H1 (cell line): ENCODE measurements at places on chromosomes 3 and 15. TPM values are rescaled to one million over a fixed set of nuclear protein-coding genes. Genes with fewer than 3 reads are reported as not detected.

Gene WDR5B
- 2.7 and 3.5 TPM in 2 replicates for total RNA-seq

Gene TFDP2
- total RNA-seq = 98.6 and 119 TPM in 2 replicates

Gene RARB
- 0.22 and 0.44 TPM in 2 replicates for total RNA-seq

Gene TIMP4
- 7.5 and 8.7 TPM in 2 replicates for total RNA-seq

Gene CAPN7
- 13.0 and 13.2 TPM in 2 replicates for total RNA-seq

Gene SLCO3A1
- total RNA-seq = 15.1 and 15.3 TPM in 2 replicates

Gene MUSTN1
- total RNA-seq = 0.84 and 2.4 TPM in 2 replicates

Gene RPS17
- total RNA-seq = 2,416 and 2,501 TPM in 2 replicates

Gene GOLGA6L4
- 3.6 and 3.7 TPM in 2 replicates for total RNA-seq

Gene SOX14
- total RNA-seq = 0.21 and 0.50 TPM in 2 replicates

Gene PBRM1
- 65.8 and 65.9 TPM in 2 replicates for total RNA-seq

Gene DUOX2
- total RNA-seq = not detected in 2 replicates

- H3K27me3 ChIP-seq = no peaks in the 10 kb centered on the region
- no peak overlapping the region for H3K27ac ChIP-seq
- DNase-seq = no peak
These were observed 185.6 kb downstream of the FAM43A start for GRCh38 chr3:194871143-194871863.

DNA sequence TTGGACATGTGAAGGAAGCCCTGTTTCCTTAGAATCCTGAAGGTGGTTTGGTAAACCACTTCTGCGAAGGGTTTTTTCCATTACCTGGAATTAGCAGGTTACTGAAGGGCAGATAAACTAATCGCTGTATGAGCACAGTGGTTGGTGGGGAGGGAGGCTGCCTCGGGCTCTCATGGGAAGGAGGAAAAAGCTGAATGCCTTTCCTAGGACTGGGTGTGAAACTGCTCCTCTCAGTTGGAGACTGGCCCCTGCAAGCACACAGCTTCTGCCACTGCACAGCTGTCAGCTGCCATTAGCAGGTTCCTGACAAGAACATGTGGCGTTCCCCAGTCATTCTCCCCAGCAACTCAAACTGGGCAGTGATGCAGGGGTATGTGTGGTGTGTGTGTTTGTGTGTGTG, 376.3 kb downstream of the GAP43 start:
- H3K27me3 ChIP-seq = no peaks in the 10 kb centered on the region
- H3K36me3 ChIP-seq = no peaks in the 10 kb centered on the region
- no peak overlapping the region for H3K4me3 ChIP-seq
- no peak overlapping the region for H3K27ac ChIP-seq
- H3K4me1 ChIP-seq = no peaks in the 10 kb centered on the region

DNA sequence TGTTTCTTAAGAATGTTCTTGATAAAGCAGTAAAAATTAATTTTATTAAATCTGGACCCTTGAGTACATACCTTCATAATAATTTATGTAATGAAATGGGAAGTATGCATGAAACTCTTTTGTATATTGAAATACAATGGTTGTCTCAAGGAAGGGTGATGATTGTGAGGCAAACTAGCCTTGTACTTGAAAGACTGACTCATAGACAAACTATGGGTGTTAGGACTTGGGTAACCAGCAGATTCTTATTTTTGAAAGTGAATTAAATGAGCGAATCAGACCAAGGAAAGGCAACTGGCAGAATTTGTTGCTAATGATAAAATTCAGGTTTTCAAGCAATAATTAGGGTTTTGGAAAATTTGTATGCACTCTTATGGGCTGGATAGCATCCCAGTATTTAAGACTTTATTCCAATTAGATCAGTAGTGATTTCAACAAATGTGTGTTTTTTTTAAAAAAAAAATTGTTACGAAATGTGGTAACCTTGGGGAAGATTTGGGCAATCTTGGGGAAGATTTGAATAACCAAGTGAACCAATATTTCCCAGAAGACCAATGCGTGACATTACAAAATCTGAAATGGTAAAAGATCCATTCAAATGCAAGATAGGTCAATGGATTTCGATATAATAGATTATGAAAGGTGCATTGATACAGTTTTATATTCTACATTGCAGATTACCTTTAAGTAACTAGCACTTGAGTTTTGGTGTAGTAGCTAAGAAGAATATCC, 42.0 kb downstream of the ATP2C1 start:
- H3K27ac ChIP-seq = no peak overlapping the region
- peaks cover 4% of the 10 kb centered on the region; the same call in 1 of the 2 replicates for H3K36me3 ChIP-seq
- H3K4me3 ChIP-seq = no peak overlapping the region
- no peaks in the 10 kb centered on the region for H3K4me1 ChIP-seq
- H3K27me3 ChIP-seq = no peaks in the 10 kb centered on the region

DNA sequence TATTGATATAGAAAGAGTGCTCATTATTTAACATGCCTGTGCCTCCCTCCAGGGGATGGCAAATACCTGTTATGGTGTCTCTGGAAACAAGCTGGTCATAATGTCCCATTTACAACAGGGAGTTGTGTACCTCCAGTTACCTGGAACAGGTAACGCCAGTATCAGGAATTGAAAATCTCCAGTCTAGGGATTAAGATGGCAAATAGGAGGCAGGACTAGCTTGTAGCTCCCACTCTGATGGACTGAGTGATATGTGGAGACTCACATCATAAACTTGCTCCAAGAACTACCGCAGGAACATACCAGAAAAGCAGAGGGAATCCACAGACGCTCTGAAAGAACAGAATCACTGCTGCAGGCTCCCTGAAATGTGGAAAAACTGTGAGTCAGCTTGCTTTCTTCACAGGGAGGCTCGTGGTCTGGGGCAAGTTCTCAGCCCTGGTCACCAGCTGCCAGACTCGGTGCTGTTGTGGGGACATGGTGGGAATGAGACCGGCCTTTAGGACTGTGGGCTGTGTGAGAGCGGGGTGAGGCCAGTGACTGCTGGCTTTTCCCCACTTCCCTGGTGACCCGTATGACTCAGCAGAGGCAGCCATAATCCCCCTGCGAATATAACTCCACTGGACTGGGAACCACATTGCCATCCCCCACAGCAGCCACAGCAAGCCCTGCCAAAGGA, 97.4 kb downstream of the KCNAB1 start:
- no peak overlapping the region for H3K27ac ChIP-seq
- DNase-seq = no peak
- no peaks in the 10 kb centered on the region for H3K4me1 ChIP-seq
- no peak overlapping the region for H3K4me3 ChIP-seq

DNA sequence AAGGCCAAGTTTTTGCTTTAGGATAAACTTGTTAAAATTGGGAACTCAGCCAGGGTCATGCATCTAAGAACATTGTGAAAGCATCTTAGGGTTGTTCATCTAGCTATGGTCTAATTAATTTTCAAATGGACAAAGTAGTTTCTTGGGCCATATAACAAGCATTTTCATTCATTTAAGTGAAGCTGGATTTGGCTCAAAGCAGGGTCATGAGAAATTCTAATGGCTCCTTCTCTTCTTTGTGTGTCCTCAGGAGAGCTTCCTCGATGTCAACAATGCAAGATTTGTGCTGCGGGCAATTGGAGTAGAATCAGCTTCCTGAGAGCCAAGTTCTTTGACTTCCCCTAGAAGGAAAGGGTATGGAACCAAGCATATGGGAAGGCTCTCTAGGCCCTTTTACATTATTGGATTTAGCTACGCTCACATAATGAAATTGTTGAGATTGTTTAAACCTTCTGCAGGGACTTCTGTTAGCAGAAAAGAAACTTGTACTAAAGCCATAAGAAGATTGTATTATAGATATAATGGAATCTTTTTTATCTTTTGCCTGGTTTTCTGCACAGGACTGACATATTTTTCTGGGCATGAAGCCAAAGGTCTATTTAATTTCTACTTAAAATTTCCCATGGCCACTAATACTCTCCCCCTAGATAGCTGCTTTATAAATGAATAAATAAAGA, 1.8 kb upstream of the SAMMSON start:
- no peaks in the 10 kb centered on the region for H3K27me3 ChIP-seq
- no peak overlapping the region for H3K27ac ChIP-seq
- no peaks in the 10 kb centered on the region for H3K36me3 ChIP-seq
- H3K4me1 ChIP-seq = no peaks in the 10 kb centered on the region
- H3K4me3 ChIP-seq = no peak overlapping the region
- DNase-seq = no peak

- H3K36me3 ChIP-seq = no peaks in the 10 kb centered on the region
- no peaks in the 10 kb centered on the region for H3K27me3 ChIP-seq
- H3K27ac ChIP-seq = no peak overlapping the region
- no peak for DNase-seq
These were observed 270.3 kb downstream of the RPLP1 start for GRCh38 chr15:69722924-69723323.

DNA sequence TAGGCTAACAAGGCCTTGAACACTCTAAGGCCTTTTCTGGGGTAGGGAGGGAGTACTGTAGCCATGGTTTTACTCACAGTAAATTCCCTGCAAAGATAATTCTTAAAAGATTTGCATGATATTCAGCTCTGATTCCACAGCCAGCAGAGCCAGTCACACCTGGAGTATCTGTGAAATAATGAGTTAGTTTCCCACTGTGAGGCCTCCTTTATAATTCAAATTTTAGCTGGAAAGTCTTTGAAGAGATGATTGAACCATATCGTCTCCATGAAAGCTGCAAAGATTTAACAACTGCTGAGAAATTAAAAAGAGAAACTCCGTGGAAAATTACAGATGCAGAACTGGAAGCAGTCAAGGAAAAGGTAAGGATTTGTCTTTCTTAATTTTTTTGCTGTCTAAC, 32.3 kb upstream of the DUT start:
- H3K4me3 ChIP-seq = peak overlapping the region; percentile 40
- H3K4me1 ChIP-seq = peaks cover 21% of the 10 kb centered on the region
- no peak for DNase-seq
- no peak overlapping the region for H3K27ac ChIP-seq
- no peaks in the 10 kb centered on the region for H3K36me3 ChIP-seq
- no peaks in the 10 kb centered on the region for H3K27me3 ChIP-seq

- peak overlapping the region; percentile 93 for H3K4me3 ChIP-seq
- peaks cover 6% of the 10 kb centered on the region for H3K4me1 ChIP-seq
- H3K27ac ChIP-seq = no peak overlapping the region
These were observed 973 bp upstream of the COPG1 start for GRCh38 chr3:129248286-129248979.

GRCh38 chr3:170560296-170560695, 25.6 kb downstream of the SLC7A14 start:
- H3K4me1 ChIP-seq = no peaks in the 10 kb centered on the region
- H3K4me3 ChIP-seq = no peak overlapping the region
- no peaks in the 10 kb centered on the region for H3K36me3 ChIP-seq
- no peaks in the 10 kb centered on the region for H3K27me3 ChIP-seq
- H3K27ac ChIP-seq = no peak overlapping the region

DNA sequence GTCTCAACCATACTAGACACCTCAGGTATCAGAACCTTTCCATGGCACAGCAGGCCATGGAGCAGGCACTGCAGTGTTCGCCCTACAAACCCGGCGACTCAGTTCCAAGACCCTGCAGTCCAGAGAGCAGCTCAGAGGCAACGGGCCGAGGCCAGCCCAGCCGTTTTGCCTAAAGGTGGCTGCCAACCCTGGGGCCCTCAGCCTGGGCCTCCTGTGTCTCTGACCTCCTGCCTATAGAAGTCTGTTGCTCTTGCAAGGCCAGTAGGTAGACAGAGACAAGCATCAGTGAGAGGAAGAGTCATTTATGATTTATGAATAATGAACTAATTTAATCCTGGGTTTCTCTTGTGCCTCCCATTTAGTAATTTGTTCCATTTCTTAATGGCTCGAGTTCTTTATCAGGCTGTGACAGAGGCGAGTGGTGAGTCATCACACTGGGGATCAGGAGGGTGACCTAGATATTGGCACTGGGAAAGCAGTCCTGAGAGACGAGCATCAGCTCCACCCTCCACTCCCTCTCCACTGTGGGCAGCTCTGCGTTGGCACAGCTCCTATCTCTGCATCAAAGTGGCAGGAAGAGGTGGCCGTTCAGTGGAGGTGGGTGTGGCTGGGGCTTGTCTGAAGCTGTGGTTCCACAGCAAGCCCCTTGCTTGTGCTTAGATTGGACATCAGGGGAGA, 79.8 kb downstream of the ABHD5 start:
- no peaks in the 10 kb centered on the region for H3K4me1 ChIP-seq
- no peaks in the 10 kb centered on the region; the same call in 1 of the 2 replicates for H3K27me3 ChIP-seq
- no peak overlapping the region for H3K27ac ChIP-seq
- H3K36me3 ChIP-seq = no peaks in the 10 kb centered on the region

- no peak for DNase-seq
- peaks cover 16% of the 10 kb centered on the region for H3K4me1 ChIP-seq
- H3K4me3 ChIP-seq = no peak overlapping the region
- no peaks in the 10 kb centered on the region for H3K36me3 ChIP-seq
- H3K27ac ChIP-seq = no peak overlapping the region; the same call in 1 of the 2 replicates
These were observed 34.2 kb downstream of the BDH1 start for GRCh38 chr3:197521277-197522182.

- H3K4me1 ChIP-seq = peaks cover 2% of the 10 kb centered on the region
- H3K36me3 ChIP-seq = no peaks in the 10 kb centered on the region
- no peak for DNase-seq
- no peak overlapping the region for H3K4me3 ChIP-seq
These were observed 88.4 kb upstream of the TLE3 start for GRCh38 chr15:70186152-70186551.

- H3K36me3 ChIP-seq = peaks cover 17% of the 10 kb centered on the region
- H3K27me3 ChIP-seq = no peaks in the 10 kb centered on the region
- H3K4me3 ChIP-seq = no peak overlapping the region
- no peak overlapping the region for H3K27ac ChIP-seq
- DNase-seq = no peak
These were observed 16.3 kb downstream of the CRTAP start for GRCh38 chr3:33130144-33130543.

DNA sequence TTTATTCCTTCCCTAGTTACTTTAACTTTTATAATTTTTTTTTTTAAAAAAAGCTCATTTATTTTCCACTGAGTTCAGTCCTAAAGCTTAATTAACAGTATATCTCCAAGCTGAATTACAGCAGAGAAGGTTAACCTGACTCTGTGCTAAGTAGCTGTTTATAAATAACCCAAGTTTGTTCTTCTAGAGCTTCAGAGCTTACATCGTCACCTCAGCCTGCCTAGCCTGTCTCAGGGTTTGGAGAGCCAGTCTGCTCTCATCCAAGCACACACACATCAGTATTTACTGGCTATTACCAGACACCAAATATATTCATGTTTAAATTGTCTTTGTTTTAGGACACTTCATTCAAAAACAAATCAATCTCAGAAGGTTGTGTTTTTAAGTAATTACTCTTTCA, 154.9 kb downstream of the CDIN1 start:
- H3K36me3 ChIP-seq = no peaks in the 10 kb centered on the region
- no peak overlapping the region for H3K27ac ChIP-seq
- H3K4me3 ChIP-seq = no peak overlapping the region
- no peaks in the 10 kb centered on the region for H3K27me3 ChIP-seq
- no peaks in the 10 kb centered on the region for H3K4me1 ChIP-seq
- no peak for DNase-seq

- no peak overlapping the region for H3K4me3 ChIP-seq
- DNase-seq = no peak
- H3K36me3 ChIP-seq = no peaks in the 10 kb centered on the region
- no peaks in the 10 kb centered on the region for H3K27me3 ChIP-seq
- H3K4me1 ChIP-seq = no peaks in the 10 kb centered on the region
- no peak overlapping the region for H3K27ac ChIP-seq
These were observed 131.7 kb upstream of the FAM3D start for GRCh38 chr3:58798312-58798711.

DNA sequence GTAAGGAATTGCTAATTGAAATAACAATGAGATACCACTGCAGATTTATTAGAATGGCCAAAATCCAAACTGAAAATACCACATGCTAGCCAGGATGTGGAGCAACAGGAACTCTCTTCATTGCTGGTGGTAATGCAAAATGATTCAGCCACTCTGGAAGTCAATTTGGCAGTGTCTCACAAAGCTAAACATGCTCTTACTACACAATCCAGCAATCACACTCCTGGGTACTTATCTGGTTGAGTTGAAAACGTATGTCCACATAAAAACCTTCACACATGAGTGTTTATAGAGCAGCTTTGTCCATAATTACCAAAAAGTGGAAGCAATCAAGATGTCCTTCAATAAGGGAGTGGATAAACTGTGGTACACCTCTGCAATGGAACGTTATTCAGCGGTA, 113.3 kb downstream of the SMAD6 start:
- H3K4me1 ChIP-seq = no peaks in the 10 kb centered on the region
- no peak overlapping the region for H3K4me3 ChIP-seq
- H3K27me3 ChIP-seq = no peaks in the 10 kb centered on the region
- no peak overlapping the region for H3K27ac ChIP-seq
